ENCODE measurements at places on chromosomes 7 and 10. TPM values are rescaled to one million over a fixed set of nuclear protein-coding genes. Genes with fewer than 3 reads are reported as not detected.

AP5Z1 gene
- total RNA-seq, result 31.3 TPM

C7orf33 gene
- not detected for total RNA-seq

CCL24 gene
- total RNA-seq, result 10.8 TPM

ZNF273 gene
- 12.9 TPM for total RNA-seq

- DNase-seq, result no peak
Observed at GRCh38 chr10:127157089-127157488, 39.3 kb downstream of the INSYN2A start.

DNA sequence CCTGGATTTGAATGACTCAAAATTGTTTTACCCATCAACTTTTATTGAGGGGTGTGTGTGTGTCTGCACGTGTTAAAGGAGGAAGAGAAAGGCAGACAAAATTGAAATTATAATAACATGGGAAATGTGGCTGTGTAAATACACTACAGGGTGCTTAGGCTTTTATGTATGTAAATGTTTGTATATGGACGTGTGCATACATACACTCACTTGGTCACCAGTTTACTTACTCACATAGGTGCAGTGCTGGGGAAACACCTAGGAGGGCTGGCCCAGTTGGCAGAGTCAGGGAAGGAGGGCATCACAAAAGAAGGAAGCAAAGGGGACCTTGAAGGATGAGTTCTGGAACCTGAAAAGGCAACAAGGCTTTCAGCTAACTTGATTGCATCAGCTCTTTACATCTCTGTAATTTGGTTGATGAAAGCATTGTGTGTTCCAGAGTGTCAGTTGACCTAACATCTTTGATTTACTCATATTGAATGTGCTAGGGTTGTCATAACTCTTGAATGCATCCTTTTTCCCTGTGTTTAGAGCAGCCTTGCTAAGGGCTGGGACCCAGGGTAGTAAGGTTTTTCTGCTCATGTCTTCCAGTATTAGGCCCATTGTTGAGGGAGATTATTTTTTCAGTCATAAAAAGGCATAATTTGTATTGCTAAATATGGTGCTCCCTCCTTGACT, 10.2 kb downstream of the WDR11 start:
- no peak for DNase-seq

GRCh38 chr7:33904681-33905388, 504 bp upstream of the BMPER start:
- no peak for DNase-seq

GRCh38 chr10:122164815-122165483, 106.1 kb upstream of the BTBD16 start:
- no peak for DNase-seq

- no peak for DNase-seq
Observed at GRCh38 chr7:1810961-1811849, 141.1 kb downstream of the ELFN1 start.

- no peak for DNase-seq
Observed at GRCh38 chr10:45421221-45422097, 47.4 kb downstream of the ALOX5 start.

- no peak for DNase-seq
Observed at GRCh38 chr10:116270126-116270770, 2.8 kb downstream of the GFRA1 start.

- DNase-seq, result no peak
Observed at GRCh38 chr7:16619979-16620408, 25.6 kb downstream of the ANKMY2 start.
